K562 (cell line): ENCODE measurements at places on chromosomes 2 and 18.
A peak's percentile ranks its signal among the peaks of the same experiment; 100 is the strongest.

- no peak for DNase-seq
Observed at GRCh38 chr18:45590036-45590886, 25.0 kb upstream of the SLC14A2 start.

GRCh38 chr2:63545023-63545422 lies 43.3 kb downstream of the WDPCP start:
- DNase-seq = no peak

DNA sequence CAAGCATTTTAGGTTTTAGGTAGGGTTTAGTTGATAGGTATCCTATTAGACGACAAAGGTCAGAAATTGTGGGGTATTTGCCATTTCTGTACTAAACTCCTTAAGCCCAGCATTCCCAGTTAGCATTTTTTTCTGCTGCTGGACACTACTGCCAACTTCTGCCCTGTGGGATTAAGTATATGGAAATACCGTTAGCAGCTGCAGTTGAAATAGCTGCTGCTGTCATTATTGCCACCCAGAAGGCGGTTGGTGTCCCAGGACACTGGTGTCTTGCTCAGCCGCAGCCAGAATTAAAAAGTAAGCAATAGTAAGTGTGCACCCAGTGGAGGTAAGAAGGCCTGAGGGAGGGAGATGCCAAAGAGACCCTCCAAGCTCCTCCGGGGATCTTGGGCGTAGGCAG lies 1.9 kb upstream of the UXS1 start:
- DNase-seq = no peak

DNA sequence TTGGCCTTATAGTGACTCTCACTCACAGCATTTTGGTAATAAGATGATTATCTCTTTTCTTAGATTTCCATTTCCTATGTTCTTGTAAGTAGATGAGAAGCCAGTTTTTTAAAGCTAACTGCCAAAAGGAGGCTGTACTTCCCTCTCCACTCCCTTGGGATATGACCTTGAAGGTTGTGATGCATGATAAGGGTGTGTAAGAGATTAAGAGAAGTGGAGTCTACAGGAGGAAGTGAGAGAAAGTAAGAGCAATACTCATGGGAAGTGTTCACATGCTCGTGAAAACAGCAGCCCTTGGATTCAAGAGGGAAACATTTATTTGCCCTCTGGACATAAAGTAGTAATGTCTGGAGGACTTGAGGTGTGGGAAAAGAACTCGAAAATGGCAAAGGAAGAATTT lies 171.5 kb downstream of the EVA1A start:
- no peak for DNase-seq

- DNase-seq = peak; percentile 65
Observed at GRCh38 chr18:3481696-3482210, 31.8 kb downstream of the TGIF1 start.

GRCh38 chr2:16139663-16140615 lies 199.6 kb downstream of the MYCN start:
- no peak for DNase-seq

DNA sequence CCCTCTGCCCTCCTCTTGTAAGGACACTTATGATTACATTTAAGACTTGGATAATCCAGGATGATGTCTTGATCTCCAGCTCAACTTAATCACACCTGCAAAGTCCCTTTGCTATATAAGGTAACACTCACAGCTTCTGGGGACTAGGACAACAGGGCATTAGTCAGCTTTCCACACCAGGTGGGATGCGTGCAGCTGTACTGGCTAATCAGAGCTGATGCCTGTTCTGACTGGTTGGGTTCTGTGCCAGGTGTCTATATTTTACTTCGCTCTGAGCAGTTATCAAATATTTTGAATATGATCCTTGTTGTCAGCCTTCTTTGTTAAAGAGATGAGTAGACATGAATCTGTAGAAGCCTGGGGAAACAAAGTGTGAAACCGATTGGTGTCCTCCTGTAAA lies 115.5 kb upstream of the ATP8B1 start:
- DNase-seq = no peak

DNA sequence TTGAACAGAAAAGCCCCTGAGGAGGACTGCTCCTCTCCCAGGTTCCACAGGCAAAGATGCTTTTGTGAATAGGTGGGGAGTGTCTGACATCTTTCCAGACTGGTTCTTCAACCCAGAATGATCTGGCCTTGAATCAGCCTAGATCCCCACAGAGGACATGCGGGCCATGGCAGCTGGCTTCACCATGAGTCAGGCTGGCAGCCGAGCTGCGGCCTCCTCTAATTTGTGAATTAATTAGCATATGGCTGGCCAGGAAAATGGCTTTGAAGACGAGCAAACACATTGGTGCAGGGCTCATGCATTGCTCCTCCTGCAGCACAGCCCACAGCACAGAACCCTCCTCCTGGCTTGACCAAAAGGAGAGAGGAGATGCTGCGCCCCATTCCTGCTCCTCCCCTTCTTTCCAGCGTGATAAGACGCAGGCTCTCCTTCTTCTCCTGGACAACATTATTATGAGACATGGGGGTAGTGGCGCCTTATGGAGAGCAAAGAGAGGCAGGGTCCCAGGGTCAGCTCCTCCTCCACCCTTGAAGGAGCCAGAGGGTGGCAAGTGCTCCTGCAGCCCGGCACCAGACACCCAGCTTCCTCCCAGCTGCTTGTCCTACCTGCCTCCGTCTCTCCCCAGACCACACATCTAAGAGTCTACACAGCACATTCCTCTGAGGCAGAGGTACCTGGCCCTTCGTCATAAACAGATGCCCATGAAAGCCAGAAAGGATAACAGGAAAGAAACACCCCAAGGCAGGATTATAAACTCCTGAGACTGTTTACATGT lies 66.7 kb downstream of the EDAR start:
- DNase-seq = no peak
